B cell (primary cell): ENCODE measurements at places on chromosomes 2 and 18.

GRCh38 chr18:14921547-14921946 is 173.6 kb downstream of the ANKRD30B start:
- no peak for DNase-seq

GRCh38 chr2:120949957-120950590 is 214.4 kb downstream of the GLI2 start:
- DNase-seq = no peak

DNA sequence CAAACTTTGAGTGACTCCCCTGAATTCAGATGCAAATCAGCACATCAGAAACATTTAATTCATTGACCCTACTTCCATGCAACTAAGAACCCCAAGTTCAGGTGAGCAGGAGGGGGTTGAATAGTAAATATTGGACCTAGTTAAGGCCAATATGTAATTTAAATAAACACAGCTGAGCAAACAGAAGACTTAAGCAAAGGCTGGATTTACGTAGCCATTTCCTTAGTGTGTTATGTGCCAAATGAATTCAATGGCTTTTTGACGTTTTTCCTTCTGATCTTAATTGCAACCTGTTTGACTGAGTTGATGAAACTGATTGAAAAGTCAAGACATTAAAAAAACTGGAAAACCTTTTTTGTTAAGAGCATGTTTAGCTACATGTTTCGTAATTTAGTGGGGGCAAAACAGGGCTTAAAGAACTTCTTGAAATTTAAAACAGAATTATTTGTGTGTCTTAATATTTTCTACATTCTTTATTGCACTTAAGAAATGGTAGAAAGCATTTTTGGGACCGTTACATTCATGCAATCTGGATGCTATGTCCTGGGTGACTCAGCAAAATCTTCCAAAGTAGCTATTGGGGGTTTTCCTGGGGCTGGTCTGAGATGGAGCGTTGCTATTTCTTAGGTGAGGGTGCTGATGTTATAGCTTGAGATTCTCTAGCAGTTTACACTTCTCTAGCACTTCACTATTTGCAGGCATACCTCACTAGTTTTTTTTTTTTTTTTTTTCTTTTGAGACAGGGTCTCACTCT is 25.5 kb upstream of the KCNE4 start:
- no peak for DNase-seq

- DNase-seq = no peak
Observed at GRCh38 chr2:84914334-84914733, 8.9 kb downstream of the TMSB10 start.
